ENCODE measurements at places on chromosomes 12 and 14.

DNA sequence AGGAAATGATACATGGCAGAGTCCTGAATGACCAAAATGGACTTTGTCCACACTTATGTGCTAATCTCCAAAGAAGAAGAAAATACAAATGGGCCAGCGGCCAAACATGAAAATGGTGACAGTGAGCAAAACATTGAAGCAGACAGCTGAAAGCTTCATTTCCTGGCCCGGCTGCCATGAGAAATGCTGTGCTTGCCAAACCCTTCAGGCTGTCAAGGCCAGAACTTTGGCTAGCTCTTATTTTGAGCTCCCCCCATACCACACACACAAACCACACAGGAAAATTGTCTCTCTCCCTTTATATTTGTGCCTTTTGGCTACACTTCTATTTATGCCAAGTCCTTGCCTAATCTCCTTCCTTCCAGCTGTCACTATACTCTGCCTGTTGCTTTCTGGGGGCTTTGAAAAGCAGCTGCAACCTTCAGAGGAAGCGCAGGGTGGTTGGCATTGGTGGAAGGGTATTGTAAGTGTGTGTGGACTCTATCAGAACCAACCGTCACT lies 323.8 kb downstream of the RAD51B start:
- no peak for DNase-seq

GRCh38 chr14:91185721-91186120 lies 58.8 kb downstream of the GPR68 start:
- DNase-seq = no peak

DNA sequence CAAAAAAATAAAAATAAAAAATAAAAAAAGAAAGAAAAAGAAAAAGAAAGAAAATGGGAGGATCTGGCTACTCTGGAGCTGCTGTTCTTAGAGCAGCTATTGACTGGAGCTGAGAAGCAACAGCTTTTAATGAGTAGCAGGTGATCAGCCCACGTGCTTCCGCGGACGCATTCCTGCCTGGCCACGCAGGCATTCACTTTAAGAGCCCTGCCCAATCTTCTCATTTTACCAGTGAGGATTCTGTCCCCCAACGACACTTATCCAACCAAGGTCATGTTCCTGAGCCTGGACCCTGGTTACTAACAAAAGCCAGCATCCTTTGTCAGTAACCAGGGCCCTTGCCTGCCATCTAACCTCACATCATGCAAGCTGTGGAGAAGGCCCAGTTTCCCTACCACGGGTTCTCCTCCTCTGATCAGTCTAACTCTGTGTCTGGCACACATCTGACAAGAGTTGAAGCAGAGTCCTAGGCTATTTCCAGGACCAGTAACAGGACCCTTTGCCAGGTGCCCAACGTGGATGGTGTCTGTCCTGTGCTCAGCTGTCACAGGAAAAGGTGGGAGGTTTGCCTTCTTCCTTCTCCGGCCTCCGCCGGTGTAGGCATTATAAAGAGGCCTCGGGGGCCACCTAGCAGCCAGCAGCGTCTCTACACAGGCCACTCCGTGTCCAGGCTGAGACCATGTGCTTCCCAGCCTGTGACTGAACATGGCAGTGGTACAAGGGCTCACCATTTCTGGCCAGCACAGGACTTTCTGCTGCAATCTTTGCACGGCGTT lies 60.9 kb upstream of the GPATCH2L start:
- no peak for DNase-seq

GRCh38 chr14:101844219-101844618 lies 82.7 kb downstream of the PPP2R5C start:
- DNase-seq = no peak

GRCh38 chr12:85348779-85349178 lies 68.8 kb downstream of the ALX1 start:
- DNase-seq = no peak

DNA sequence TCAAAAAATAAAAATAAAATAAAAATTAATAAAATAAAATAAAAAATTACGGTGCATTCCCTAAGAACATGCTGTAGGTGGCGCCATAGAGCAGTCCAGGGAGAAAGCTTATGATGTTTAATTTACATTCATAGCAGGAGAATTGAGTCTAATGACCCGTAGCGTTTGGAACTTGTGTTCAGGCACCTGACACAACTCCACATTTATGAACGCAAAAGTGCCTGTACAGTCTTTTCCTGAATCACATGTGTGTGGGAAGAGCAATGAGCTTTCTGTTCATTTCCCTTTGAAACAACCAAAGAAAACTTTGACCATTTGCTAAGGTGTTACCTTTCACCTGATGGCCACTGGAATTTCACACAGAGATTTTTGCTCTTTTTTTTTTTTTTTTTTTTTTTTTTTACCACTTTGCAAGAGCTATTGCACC lies 60.6 kb upstream of the KCNA1 start:
- no peak for DNase-seq

Data from stimulated activated CD4-positive, alpha-beta T cell treated with anti-CD3 and anti-CD28 coated beads, Interleukin-4, amount 100 ng/mL, for 1 hour (primary cell).